ENCODE measurements at places on chromosomes 11 and 22.
A peak's percentile ranks its signal among the peaks of the same experiment; 100 is the strongest.

DNA sequence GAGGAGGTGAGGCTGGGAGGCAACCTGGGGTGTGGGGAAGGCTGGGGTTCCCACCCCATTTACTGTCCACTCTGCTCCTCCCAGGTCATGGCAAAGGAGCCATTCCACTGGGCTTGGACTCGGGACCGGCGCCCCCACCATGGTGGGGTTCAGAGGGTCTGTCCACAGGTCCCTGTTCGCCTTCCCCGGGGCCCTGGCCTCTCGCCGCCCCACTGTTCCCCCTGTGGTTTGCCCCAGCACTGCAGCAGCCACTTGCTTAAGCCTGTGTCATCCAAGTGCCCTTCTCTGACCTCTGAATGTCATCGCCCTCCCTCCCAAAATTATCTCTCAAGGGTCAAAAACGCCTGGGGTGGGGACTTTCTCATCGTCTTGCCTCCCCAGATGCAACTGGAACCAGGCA is 2.6 kb downstream of the SPDYC start:
- no peak for DNase-seq

DNA sequence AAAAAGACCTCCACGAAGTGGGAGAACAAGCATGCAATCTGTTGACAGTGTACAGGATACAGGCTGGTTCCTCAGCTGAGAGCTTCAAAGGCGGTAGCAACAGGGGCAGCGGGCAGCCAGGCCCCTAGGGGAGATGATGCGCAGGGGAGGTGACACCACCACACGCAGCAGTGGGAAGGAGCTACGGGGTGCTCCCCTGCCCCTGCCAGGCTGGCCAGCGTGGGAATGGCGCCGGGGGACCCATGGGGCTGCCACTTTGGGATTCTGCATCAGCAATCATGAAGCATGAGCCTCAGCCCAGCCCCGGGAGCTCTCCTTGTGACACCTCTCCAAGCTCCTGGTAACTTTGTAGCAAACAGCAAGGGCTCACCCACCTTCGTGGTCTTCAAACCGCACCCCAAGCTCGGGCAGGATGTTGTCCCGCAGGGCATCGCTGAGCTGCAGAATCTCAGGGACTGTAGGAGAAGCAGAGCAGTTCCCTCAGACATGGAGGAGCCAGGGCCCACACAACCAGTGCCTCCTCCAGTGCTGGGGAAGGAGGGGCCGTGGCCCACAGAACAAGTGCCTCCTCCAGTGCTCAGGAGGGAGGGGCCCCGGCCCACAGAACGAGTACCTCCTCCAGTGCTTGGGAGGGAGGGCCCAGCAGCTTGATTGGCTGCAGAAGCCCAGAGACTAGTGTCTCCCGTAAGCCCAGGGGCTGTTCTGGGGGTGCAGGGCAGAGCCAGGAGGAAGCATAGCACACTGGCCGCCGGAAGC is 14.6 kb upstream of the NAP1L4 start:
- no peak for DNase-seq

DNA sequence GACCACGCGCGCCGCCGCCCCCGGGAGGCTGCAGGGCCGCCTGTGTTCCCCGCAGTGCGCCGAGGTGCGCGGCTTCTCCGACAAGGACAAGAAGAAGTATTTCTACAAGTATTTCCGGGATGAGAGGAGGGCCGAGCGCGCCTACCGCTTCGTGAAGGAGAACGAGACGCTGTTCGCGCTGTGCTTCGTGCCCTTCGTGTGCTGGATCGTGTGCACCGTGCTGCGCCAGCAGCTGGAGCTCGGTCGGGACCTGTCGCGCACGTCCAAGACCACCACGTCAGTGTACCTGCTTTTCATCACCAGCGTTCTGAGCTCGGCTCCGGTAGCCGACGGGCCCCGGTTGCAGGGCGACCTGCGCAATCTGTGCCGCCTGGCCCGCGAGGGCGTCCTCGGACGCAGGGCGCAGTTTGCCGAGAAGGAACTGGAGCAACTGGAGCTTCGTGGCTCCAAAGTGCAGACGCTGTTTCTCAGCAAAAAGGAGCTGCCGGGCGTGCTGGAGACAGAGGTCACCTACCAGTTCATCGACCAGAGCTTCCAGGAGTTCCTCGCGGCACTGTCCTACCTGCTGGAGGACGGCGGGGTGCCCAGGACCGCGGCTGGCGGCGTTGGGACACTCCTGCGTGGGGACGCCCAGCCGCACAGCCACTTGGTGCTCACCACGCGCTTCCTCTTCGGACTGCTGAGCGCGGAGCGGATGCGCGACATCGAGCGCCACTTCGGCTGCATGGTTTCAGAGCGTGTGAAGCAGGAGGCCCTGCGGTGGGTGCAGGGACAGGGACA is 2.7 kb downstream of the NLRP6 start:
- DNase-seq = no peak

- DNase-seq = no peak
Measured at GRCh38 chr11:36041988-36042611, 98.2 kb downstream of the LDLRAD3 start.

GRCh38 chr22:28715611-28716010 is 26.0 kb downstream of the CHEK2 start:
- no peak for DNase-seq

DNA sequence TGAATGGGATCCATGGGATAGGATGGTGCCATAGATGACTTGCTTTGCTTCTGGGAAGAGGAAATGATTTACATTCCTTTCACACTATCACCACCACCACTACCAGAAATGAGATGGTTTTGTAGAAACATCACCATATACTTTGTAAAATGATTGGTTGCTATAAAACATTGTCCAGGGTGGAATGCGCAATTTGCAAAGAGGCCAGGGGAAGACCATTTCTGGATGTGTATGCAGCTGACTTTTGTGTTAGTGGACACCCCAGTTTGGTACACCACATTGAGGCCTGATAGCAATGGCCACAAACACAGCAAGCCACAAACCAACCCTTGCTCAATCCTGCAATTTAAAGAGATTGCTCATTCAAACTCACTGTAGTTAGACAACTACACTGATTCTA is 56.7 kb upstream of the RCN1 start:
- no peak for DNase-seq

- DNase-seq = no peak
Measured at GRCh38 chr11:108128772-108129171, 7.4 kb downstream of the ACAT1 start.

DNA sequence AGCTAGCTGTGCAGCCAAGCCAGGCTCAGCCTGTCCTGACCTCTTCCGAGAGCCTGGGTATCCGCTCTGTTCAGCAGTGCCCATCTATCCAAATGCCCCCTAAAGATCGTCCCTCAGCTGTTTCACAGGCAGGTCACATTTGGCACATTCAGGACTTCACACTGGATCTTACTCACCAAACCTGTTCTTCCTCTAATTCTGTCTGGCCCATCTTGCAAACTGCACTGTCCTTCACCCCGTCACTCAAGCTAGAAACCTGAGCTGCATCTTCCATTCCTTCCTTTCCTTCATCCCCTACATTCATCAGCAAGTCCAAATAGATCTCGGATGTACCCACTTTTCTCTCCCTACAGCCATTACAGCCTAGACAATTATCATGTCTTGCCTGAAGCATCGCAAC is 60.7 kb upstream of the CSNK2A3 start:
- DNase-seq = no peak

DNA sequence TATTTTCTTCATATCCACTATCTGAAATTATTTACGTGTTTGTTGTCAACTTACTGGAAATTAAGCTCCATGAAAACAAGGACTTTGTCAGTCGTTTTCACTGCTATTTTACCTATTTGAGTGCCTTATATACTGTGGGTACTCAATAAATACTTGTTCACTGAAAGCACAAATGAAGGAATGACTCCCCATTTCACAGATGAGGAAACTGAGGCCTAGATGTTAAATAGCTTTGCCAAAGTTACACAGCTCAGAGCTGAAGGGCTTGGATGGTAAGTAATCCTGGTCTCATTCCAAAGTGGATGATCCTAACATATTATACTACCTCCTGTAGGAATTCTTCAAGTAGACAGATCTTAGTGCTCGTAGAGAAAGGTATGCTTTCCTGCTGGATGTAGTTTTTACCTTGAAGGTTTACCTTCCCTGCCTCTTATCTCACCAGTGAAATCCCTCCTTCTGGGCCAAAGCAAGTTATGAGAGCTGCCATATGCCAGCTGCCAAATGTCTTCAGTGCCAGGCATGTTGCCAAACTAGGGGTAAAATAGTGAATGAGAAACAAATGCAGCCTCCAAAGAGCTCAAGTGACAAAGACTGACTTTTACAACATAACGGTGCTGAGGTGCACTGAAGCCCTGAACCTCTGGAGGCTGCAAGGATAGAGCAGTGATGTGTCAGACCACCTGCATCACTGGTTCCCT is 129.7 kb downstream of the TRIM44 start:
- no peak for DNase-seq

DNA sequence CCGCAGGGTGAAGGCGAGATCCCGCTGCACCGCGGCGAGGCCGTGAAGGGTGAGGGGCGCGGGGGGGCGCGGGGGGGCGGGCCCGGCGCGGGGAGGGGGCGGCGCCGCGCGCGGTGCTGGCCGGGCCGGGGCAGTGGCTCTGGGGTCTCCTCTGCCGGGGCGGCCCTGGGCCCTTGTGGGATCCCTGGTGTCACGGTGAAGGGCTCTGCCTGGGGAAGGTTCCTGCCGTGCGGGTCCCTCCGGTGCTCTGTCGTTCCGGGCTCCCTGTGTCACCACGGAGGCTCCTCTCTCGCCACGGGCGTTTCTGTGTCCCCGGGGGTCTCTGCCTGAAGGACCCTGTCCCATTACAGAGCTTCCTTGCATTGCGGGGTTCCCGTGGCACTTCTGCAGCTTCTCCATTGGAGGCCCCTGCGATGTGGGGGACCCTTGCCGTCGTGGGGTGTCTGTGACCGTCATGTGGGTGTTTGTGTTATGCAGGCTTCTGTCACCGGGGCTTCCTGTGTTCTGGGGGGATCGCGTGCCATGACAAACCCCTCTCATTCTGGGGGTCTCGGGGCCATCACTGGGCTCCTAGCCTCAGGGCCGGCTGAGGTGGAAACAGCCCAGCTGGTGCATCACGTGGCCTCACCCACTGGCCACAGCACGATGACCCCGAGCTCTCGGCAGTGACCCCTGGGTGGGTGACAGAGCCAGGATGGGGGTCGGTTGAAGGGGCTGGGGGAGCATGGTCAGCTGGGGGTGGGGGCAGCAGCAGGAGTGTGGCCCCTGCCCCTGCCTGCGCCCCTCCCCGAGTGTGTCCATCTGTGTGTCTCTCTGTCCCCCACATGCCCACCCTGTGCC is 25.3 kb downstream of the SHANK3 start:
- DNase-seq = no peak

- DNase-seq = no peak
Measured at GRCh38 chr11:8094656-8095055, 13.6 kb downstream of the TUB start.

- no peak for DNase-seq
Measured at GRCh38 chr11:102377891-102378290, 30.9 kb downstream of the BIRC2 start.

- peak; percentile 59 for DNase-seq
Measured at GRCh38 chr11:128868841-128869671, 2.0 kb upstream of the KCNJ1 start.

- no peak for DNase-seq
Measured at GRCh38 chr11:59011655-59012397, 72.5 kb downstream of the GLYATL1 start.

DNA sequence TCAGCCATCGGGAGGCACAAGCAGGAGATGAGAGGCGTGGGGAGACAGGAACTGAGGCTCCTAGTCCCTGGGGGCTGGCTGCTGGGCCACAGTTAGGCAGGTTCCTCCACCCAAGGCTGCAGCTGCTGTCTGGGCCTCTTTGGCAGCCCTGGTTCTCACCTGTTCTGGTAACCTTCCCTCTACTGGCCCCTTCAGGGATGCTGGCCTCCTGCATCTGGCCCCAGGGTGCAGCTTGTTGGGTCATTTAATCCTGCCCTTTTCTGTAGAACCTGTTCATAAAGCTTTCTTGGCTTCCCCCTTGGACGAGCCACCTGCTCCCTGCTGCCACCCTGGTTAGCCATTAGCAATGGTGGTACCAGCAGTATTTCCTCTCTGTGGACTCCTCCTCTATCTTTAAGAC is 5.5 kb downstream of the USH1C start:
- no peak for DNase-seq

- DNase-seq = no peak
Measured at GRCh38 chr11:119347242-119347641, 737 bp upstream of the MFRP start.

- no peak for DNase-seq
Measured at GRCh38 chr11:74636630-74637184, 44.3 kb downstream of the POLD3 start.

DNA sequence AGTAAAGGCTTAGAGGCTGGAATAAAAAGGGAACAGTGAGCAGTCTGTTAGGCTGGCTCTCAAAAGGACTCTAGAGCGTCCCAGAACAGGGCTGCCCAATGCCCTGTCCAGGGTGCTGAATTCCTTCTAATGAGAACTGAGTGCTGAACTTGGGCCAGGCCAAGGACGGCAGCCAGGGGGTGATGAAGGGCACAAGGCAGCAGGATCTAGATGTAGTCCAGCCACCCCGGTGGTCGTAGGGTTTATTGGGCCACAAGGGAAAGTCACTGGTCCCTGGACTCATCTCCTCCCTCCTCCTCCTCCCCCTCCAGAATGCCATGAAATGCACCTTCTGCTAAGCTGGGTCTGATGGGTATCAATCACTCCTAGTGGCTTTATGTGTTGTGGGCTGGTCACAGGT is 19.2 kb downstream of the NPTXR start:
- no peak for DNase-seq

DNA sequence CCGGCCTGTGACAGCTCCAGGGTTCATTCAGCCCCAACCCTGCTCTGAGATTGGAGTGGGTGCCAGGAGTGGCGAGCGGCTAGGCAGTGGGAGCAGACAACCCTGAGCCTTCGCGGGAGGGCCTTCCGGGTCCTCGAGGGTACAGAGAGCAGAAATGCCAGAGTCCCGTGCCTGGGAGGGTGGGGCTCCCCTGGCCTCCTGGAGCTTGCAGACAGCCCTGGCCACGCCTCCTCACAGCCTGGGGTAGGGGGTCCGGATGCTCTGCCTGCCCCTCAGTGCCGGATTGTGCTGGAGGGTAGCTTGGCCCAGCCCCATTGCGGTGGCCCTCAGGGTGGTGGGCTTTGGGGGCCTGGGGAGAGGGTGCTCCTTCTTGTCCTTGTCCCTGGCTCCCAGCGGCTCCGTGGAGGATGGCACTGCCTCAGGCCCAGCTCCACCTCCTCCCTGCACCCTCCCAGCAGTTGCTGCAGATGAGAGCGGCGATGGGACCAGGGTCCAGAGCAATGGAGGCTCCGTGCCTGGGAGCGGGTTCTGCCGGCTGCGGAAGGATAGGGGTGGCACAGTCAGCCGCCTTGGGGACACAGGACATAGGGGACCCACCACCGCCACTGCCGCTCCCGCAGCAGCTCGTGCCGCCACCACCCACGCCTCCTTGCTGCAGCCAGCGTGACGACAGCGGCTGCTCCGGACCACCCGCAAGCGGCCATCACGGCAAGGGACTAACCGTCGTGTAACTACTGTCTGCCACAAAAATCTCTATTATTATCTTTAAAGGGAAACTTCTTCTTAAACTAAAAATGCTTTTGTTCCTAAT is 34.9 kb upstream of the OR10G7 start:
- no peak for DNase-seq
